ENCODE measurements at places on chromosomes 6 and 20.

GRCh38 chr6:148346681-148347440, 4.2 kb downstream of the SASH1 start:
- no peak for DNase-seq

- DNase-seq = peak; percentile 69
Measured at GRCh38 chr20:35510951-35511735, 18.3 kb downstream of the C20orf173 start.

- no peak for DNase-seq
Measured at GRCh38 chr20:54345821-54346220, 129.6 kb upstream of the DOK5 start.

GRCh38 chr6:11711003-11711983, 67.3 kb downstream of the ADTRP start:
- DNase-seq = no peak

DNA sequence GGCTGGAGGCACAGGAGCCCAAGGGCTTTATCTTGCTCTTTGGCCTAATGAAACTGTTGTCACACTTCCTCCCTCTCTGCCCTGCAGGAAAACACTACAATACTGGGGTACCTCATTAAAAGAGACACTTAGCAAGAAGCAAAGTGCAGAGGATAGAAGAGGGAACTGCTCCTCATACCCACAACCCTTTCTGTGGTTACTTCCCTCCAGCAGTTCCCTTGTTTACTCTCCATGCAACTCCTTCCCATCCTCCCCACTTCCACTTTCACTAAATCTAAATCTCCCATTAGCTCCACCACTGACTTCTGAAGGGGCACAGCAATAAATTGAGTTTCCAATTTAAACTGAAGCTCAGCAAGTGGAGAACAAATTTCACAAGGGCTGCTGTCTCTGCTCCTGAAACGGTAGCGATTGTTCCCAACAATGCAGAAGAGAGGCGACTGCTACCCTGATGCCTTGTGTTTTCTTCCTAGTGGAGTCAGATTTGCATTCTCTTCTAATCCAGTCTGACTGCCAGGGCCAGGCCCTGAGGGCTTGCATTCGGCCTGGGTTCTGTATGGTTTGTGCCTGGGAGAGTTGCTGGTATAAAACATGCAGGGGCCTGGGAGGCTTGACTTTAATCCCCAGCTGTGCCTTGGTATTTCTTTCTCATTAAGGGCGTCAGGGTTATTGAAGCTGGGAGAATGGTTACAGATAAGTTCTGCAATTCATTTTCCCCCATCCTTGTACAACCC, 454.7 kb downstream of the TFAP2B start:
- DNase-seq = no peak

GRCh38 chr6:123210645-123211044, 214.6 kb downstream of the CLVS2 start:
- no peak for DNase-seq

- DNase-seq = no peak
Measured at GRCh38 chr6:120646101-120646500, 688.2 kb downstream of the TBC1D32 start.

DNA sequence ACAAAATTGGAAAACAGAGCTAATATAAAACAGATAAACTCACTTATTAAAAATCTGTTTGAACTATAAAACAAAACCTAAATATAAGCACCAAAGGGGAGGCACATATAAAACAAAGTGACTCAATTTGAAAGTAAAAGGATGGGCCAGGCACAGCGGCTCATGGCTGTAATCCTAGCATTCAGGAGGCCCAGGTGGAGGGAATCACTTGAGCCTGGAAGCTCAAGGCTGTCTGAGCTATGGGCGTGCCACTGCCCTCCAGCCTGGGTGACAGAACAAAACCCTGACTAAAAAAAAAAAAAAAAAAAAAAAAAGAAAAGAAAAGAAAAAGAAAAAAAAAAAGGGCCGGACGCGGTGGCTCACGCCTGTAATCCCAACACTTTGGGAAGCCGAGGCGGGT, 31.1 kb upstream of the SMAP1 start:
- DNase-seq = no peak

- no peak for DNase-seq
Measured at GRCh38 chr20:33169176-33169794, 1.3 kb downstream of the BPIFA2 start.

DNA sequence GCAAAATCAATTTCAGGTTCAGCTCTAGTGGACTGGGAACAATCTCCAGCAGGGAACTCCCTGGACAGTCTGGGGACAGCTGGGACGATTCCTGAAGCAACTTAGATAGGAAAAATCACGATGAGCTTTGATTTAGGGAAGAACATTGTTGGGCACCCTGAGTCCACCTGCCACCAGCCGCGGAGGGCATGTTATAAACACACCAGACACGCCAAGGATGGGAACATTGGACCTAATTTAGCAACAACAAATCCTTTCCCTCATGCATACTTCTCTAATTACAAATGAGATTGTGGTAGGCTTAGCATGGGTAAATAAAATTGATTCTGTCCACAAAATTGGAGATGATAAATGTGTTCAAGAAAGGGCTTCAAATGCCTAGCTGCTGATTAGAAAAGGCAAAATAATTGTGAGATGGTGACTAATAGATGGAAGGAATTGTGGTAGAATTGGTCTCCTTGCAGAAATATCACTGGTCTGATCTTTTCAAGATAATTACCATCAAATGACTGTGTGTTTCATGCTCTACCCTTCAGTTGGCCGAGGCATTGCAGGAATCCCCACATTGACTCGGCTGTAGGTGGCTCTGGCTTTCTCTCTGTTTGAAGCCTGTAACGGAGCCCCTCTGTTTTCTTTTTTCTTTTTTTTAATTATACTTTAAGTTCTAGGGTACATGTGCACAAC, 6.1 kb upstream of the NANP start:
- DNase-seq = no peak

GRCh38 chr6:89974834-89975233, 80.6 kb downstream of the GJA10 start:
- no peak for DNase-seq

DNA sequence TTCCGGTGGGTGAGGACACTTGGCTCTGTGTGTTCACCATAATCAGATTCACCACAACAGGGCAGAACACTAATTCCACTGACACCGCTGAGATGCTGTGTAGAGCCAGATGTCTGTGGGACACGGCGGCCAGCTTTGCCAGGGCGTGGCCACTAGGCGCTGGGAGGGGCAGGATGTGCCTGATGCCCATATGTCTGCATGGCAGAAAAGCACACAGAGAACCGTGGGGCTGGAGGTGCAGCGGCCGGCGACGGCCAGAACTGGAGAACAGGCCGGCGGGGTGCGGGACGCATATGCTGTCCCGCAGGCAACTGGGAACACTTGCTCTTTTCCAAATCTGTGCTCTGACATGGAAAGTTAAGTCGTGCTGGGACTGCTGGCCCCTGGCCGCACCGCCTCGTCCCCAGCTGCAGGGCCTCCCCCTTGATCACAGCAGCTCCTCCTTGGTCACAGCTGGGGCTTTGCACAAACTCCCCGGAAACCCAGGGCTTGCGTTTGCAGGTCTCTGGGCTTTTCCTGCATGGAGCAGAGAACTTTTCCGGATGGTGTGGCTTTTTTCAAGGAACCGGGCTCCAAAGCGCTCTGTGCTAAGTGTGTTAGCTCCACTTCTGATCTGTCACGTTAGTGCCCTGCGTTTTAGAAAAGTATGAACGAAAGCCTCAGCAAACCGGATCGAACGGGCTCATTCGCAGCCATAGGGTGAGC, 31.1 kb downstream of the NTSR1 start:
- peak; percentile 92 for DNase-seq

DNA sequence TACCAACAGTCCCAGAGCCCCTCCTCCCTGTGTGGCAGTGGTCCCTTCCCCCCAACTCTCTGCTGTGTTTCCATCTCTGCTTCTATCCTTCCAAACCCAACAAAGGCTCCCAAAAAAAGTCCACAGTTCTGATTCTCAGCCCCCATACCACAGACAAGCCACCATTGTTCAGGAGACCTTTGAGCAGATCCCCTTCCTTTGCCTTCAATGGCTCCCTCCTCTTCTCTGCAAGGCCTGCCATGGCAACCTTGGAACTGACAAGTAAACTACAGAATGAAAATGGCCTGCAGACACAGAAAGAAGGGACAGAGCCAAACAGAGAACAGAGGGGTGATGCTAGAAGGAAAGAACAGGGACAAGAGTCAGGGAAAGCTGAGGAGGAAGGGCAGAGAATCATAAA, 23.2 kb downstream of the OR2H2 start:
- DNase-seq = no peak

DNA sequence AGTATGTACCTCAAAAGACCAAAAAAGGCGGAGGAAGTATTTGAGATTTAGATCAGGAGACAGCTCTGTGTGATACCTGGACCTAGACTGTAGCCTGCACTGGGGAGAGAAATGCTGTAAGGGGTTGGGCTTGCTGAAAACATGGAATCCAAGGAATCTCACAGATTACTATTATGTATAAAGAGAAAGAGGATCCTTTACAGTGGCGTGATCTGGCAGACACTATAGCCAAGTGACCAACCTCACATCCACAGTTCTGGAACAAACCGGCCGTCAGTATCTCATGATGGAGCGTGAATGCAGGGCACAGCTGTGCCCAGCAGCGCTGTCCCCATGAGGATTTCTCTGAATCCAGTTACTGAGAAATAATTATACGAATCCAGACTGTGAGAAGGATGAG, 12.3 kb downstream of the DDX27 start:
- no peak for DNase-seq

DNA sequence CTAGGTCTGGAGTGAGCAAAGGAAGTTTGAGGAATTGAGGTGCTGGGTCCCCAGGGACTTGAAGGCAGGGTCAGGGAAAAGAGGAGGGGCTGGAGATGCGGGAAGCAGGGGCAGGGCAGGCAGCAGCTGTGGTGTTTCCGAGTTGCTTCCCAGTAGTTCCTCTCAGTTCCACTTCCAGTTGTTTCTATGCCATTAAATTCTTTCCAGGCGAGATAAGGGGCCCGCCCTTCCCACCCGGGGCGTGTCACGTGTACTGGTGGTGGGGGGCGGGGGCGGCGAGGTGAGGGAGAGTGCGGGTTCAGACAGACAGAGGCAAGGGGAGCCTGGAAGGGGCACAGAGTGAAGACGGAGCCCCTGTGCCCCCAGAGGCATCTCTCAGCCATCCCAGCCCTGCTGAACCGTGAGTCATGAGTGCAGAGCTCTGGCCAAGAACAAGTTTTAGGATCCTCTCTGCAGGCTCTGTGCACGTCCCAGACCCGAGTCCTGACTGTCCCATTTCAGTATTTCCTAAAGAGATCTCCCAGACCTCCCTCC, 977 bp downstream of the TNXB start:
- DNase-seq = peak; percentile 54

DNA sequence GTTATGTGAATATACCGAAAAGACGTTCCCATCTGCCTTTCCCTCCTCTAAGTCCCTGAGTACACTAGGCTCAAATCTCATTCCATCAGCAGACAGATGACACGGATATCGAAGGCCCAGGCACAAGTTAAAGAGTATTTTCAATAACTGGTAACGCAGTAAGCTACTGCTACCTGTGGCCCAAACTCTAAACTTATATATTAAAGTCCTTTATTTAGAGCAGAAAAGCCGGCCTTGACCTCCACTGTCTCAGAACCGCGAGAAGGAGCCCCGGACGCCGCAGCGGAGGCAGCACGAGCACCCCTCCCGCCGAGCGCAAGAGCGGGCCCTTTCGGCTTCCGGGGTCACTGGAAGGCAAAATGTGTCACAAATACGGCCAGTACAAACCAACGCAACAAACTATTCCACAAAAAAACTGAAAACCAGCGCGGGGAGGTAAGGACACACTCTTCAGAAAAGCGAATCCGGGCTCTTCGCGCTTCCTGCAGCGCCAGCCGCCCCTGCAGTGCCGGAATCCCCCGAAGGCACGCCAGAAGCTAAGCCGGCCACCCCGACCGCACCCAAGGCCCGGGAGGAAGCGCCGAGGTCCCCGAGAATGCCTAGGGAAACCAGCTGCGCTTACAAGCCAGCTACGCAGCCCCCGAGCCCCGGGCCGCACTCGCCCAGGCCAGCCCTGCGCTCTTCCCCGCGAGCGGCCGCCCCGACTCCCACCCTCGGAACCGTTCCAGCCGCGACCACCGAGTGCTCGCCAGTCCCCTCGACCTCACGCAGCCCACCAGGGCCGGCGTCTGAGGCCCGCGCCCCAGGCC, 681 bp downstream of the DIDO1 start:
- no peak for DNase-seq

All from A172 (cell line).